Neural crest cell (in vitro differentiated cells): ENCODE measurements at places on chromosomes 16 and 17.

GRCh38 chr17:77318491-77319210, 177.9 kb downstream of the SEC14L1 start:
- DNase-seq: no peak

GRCh38 chr17:39200070-39200879, at the start of gene RPL19:
Gene RPL19 (plus strand): TSS chr17:39200283. CDS start chr17:39200345, 62 bp downstream.
- DNase-seq: peak; percentile 71

GRCh38 chr17:27993723-27994310, 48.7 kb upstream of the NLK start:
- no peak for DNase-seq

DNA sequence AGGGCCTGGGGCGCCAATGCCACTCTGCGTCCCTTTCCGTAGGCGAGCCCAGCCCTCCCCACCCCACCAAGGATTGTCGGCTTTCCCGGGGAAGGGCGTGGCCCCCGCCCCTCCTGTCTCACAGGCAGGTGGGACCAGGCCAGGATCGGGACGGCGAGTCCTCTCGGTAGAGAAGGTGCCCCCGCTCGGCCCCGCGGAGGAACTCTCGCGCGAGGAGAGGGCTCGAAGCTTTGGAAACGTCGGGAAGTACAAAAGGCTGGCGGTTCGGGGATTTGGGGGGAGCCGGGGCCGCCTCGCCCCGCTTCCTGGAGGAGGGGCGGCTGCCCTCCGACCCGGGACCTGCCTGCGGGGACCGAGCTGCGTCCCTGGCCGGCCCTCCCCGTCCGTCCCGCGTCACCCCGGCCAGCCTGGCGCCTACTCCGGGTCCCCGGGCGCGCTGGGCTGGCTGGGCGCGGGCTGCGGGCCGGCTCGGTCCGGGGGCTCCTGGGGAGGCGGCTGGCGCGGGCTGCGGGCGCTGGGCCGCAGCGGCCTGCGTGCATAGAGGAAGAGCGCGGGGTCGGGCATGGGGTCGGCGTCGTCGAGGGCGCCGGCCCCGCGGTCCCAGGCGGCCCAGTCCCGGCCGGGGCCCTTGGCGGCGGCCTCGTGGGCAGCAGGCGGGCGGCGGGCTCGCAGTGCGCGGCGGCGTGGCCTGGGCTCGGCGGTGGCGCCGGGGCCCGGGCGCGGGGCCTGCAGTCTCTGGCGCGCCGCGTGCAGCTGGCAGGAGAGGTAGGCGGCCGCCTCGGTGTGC, 12.6 kb upstream of the CLUH start:
- no peak for DNase-seq

- no peak for DNase-seq
These were observed 22.5 kb downstream of the WWP2 start for GRCh38 chr16:69784586-69784985.

- DNase-seq: no peak
These were observed 273.8 kb downstream of the NPIPA8 start for GRCh38 chr16:18062713-18063112.
